ENCODE measurements at places on chromosomes 11 and 22.

- no peak for DNase-seq
Measured at GRCh38 chr22:17912945-17913721, 111.2 kb downstream of the MICAL3 start.

DNA sequence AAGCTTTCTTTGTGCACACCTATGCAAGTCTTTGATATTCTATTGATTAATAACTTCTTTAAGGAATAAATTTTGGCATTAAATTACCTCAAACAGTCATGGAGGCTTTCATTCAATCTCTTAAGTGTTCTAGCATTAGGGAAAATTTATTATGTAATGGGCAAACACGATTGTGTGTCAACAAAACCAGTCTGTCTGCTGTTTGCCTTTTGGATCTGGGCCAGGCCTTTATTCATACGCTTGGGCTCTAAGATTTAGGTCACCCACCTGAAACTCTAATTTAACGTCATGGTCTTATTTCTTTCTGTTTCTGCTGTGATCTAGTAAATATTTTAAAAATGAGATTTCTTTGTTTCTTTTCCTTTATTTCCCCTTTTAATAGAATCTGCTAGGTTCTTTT is 1270.6 kb downstream of the LRRC4C start:
- DNase-seq, result no peak

- DNase-seq, result peak; percentile 12
Measured at GRCh38 chr11:105000797-105001196, 22.2 kb downstream of the CASP5 start.

DNA sequence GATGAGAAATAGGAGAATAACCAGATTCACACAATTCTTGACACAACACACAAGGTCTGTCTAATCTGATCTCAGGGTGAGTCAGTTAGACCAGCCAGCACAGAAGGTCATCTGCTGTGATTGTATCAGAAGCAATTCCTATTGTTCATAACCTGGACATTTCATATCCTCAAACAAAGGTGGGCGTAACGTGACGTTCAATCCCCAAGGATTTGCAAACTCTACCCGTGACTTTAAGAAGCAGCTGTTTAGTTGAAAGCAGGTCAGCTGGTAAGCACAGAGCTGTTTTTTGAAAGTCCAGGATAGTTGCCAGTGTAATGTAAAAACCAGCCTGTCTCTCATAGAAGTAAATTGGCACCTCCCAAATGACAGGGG is 385.1 kb downstream of the DCDC1 start:
- DNase-seq, result no peak

- no peak for DNase-seq
Measured at GRCh38 chr11:68690671-68691401, 6.5 kb downstream of the GAL start.

DNA sequence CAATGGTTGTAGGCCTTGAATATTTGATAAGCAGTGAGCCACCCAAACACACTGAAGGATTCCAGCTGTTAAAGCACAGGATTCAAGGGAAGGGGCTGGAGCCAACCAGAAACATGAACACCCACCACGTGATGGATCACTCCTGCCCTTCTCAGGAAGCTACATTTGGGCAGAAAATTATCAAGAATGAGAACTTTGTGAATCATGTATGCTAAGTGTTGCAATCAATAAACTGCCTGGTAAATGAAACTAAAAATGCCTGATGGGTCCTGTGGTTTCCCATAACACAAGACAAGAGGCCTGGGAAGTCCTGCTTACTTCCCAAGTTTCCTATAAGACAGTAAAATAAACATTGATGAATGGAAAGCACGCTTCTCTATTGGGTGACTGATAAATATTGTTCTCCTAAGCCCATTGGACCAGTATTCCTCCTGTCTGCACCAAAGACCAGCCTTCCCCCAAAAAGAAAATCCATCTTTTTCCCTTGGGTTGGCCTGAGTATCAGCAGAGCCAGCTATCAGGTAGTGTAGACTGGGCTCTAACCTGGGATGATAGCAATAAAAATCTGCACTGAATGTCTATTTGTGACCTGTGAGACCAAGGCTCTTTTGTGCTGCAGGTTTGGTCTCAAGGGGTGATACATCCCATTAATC is 98.4 kb downstream of the CCDC83 start:
- DNase-seq, result no peak

- DNase-seq, result no peak
Measured at GRCh38 chr22:23199159-23199558, 18.9 kb downstream of the BCR start.

- DNase-seq, result no peak
Measured at GRCh38 chr11:95536047-95536690, 253.4 kb downstream of the FAM76B start.

DNA sequence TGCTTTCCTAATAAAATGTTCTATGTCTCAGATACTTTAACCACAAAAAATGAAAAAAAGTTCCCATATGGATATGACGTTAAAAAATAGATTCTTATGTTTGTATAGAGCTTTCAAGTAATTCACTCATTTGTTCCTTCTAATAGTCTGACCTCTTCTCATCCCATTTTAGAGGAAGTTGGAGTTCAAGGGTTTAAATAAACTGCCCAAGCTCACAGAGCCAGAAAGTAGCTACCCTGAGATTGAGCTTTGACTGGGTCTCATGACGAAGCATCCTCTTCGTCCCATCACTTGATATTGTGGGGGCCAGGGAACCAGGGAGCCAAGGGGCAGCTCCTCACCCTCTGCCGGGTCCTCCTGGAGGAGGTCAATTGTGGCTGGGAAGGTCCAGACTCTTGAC is 116.3 kb downstream of the CCDC81 start:
- no peak for DNase-seq

GRCh38 chr11:120618399-120618798 is 106.9 kb downstream of the GRIK4 start:
- no peak for DNase-seq

GRCh38 chr11:107665018-107665417 is 46.8 kb downstream of the SLN start:
- no peak for DNase-seq

- DNase-seq, result no peak
Measured at GRCh38 chr22:50717709-50718351, 20.2 kb upstream of the ACR start.

DNA sequence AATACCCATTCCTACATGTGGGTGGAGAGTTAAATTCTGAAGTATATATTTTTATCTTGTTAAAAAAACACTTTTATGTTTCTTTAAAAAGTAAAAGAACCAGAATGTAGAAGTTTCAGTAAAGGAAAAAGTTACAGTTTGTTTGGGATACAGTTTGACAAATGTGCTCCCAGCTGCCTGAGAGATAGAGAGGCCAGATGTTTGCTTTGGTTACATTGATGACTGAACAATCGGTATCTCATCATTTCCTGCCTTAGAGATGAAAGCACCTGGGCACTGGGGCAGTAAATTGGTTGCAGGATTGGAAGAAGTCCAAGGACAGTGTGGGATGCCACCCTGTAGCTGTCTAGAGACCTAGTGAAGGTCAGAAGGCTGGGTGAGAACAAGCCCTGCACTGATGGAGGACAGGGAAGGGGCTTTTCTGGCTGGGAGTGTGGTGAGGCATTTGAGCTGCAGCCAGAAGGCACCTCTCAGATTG is 16.6 kb downstream of the MED15 start:
- DNase-seq, result no peak

- DNase-seq, result no peak
Measured at GRCh38 chr11:130581646-130582045, 133.2 kb downstream of the ADAMTS15 start.

GRCh38 chr11:65086809-65087208 is 2.8 kb downstream of the ZFPL1 start:
- DNase-seq, result no peak

DNA sequence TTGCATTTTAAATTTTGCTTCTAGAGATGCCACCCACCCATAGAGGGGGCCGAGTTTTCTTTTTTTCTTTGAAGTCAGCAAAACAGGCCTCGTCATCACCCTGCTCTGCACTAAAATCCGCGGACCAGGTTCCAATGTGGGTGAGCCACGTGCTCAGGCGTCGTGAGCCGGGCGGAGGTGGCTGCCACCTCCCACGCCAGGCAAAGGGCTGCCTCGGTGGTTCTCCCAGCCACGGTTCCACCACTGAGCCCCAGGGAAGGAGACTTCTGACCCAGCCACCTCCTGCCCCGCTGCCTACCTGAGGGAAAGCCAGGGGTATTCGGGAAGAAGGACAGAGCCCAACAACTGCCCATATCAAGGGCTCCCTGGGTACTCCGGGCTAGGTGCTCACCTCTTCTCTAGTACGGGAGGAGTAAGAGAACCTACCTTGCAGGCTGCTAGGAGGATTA is 45.3 kb downstream of the MN1 start:
- DNase-seq, result no peak

DNA sequence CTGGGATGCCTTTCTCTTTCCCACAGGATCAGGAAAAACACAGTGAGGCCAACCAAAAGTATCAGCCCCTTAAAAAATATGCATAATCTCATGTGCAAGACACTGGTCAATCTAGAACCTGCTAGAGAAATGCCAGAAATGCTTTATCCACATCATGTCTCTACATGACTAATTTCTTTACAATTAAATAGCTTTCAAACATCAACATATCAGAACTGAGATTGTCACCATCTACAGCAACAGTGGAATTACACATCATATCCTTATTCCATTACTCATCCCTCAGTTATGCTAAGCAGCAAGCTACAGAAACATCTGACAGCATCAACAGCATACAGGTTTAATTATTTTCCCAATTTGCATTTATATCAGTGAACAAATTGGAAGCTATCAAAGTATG is 78.8 kb downstream of the DDIAS start:
- no peak for DNase-seq

DNA sequence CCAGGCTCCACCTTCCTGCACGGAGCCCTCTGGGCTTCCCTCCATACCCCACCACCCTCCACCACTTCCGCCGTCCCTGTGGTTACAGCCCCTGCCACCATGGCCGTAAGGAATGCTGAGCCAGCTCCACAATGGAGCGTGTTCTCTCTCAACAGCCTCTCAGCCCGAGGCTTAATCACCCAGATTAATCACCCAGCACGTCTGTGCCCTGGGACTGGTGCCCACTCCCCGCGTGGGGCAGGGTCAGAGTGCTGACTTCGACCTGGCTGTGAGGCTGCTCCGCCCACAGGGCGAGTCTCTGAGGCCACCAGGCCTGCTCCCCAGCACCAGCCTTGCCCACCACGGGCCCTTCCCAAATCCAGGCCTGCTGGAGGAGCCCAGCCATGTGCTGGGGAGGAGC is 4.0 kb upstream of the TH start:
- no peak for DNase-seq

GRCh38 chr11:128116447-128116846 is 470.9 kb downstream of the ETS1 start:
- DNase-seq, result no peak

- DNase-seq, result no peak
Measured at GRCh38 chr22:35627267-35628041, 10.3 kb upstream of the MB start.

- no peak for DNase-seq
Measured at GRCh38 chr11:34573537-34573936, 47.4 kb upstream of the EHF start.

GRCh38 chr11:1638344-1638743 is 8.8 kb downstream of the KRTAP5-5 start:
- no peak for DNase-seq

DNA sequence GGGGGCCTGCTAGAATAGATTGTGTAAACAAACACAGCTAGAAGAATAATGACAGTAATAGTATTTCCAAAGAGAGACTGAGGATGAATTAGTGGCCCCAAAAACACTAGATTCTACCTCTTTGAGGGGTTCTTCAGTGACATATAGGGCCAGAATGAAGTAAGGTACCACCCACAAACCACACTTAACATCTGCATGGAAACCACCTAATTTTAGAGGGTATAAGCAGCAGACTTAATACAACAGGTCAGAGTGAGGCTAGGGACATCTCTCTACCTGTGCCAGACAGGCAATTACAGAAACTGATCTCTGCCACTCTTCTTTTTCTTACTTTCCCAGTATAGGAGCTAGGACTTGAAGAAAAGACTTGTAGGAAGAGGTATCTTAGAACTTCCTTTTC is 20.1 kb downstream of the ELP4 start:
- DNase-seq, result no peak

GRCh38 chr11:60852117-60852981 is 3.4 kb downstream of the PTGDR2 start:
- no peak for DNase-seq

DNA sequence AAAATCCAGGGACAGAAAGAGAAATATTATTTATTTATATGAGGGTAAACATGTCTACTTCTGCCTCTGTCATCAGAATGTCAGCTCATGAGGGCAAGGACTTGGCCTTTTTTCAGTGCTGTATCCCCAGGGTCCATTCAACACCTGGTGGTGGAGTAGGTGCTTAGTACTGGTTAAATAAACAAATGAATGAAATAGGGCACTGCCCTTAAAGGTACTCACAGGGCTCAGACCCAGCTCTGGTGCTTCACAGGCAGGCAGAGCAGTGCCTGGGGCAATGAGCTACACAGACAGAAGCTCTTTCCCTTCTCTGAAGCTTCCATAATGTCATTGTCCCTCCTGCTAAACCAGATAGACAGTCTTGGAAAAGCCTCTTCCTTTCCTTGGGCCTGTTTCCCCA is 30.9 kb downstream of the P4HA3 start:
- no peak for DNase-seq

- DNase-seq, result no peak
Measured at GRCh38 chr11:114367244-114367957, 32.9 kb downstream of the C11orf71 start.

DNA sequence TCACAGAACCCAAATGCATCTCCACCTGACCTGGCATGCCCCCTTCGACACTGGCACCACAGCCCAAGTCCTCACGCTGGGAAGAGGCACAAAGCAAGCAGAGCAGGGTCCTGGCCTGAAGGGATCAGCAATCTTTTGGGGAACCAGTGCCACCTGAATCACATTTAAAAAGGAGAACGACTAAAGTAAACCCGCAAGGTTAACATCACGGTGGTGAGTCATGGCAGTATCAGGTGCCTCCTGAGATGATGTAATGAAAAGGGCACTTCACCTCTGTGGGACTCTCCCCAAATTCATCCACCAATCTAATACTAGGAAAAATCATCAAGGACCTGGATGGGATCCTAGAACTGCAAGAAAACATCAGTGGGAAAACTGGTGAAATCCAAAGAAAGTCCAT is 44.9 kb downstream of the PACSIN2 start:
- no peak for DNase-seq

DNA sequence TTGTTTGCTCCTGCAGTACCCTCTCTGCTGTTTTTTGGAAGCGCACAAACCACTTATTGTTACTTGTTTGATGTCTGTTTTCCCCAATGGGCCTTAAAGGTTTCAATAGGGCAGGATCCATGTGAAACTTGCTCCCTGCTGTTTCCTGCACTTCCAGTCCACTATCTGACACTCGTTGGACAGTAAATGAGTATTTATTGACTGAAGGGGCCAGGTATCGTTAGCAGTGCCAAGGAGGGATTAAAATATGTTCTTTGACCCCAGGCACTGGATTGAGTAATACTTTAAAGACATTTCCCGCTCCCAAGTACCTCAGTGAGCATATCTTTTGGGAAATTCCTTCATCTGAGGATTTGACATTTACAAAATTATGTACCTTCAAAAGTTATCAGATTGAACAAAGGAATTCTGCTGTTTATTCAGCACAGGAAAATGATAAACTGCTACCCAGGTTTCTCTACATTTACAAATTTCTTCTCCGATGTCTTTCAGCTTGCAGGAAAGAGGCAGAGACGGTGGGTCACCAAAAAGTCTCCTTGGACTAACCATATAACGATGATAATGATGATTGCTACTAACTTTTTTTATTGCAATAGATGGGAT is 23.3 kb upstream of the OR9Q2 start:
- DNase-seq, result no peak

All from stimulated activated CD8-positive, alpha-beta memory T cell treated with anti-CD3 and anti-CD28 coated beads, Interleukin-4, amount 100 ng/mL, for 4 hours (primary cell).